Suppressor macrophage treated with lipopolysaccharide for 1 hour (primary cell): ENCODE measurements at places on chromosomes 7 and 10.

DNA sequence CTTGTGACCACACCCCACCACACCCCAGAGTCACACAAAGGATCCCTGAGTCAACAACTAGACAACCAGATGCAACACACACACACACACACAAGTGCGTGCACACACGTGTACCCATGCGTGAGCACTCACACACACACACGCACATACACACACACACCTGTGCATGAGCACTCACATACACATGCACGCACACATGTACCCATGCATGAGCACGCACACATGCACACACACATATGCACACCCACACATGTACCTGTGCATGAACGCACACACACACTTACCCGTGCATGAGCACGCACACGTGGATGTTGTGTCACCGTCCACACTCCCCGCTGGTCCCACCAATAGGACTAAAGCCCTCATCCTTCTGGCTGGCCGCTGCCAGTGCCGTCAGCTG, 60.4 kb downstream of the HTR5A start:
- no peak for DNase-seq

- peak; percentile 59 for DNase-seq
Measured at GRCh38 chr7:30027065-30027456, 559 bp upstream of the FKBP14 start.

DNA sequence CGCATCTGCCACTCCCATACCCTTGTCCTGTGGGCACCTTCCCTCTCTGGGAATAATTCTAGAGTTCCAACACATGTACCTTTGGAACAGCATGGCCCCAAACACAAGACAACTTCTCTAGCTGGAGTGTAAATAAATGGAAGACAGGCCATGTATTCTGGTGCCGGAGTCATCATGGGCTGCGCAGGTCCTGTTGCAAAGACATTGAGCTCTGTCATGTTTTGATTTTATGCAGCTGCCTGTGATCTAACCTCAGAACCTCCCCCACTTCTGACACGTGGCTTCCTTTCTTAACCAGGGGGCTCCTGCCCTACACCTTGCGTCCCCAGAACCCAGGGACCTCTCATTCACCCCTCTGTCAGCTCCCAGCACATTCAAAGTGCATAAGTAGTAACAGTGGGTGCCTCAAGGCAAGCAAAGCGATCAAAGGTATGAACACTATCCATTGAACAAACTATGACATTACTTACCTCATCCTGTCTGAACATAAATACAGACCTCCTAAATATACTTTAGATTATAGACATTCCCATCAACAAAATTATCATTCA, 219.9 kb downstream of the FGFR2 start:
- DNase-seq: no peak

GRCh38 chr7:121966276-121966934, 93.4 kb downstream of the PTPRZ1 start:
- no peak for DNase-seq

DNA sequence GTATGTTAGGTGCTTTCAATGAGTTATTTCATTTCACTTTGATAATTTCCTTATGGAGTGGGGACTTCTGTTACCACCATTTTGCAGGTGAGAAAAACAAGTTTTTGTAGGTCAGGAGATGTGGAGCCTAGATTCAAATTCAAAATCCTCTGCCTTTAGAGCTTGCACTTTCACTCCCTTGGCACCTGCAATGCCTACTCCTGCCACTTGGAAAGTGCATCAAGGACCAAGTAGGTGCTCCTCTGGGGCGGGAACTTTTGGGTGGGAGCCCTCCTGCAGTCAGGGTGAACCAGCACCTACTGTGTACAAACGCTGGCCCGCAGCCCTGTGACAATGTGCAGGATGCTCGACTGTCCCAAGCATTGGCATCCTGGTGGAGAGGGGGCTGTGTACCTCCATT, 199.0 kb downstream of the EMX2 start:
- no peak for DNase-seq
